ENCODE measurements at places on chromosomes 3 and 15. TPM values are rescaled to one million over a fixed set of nuclear protein-coding genes. Genes with fewer than 3 reads are reported as not detected.
A peak's percentile ranks its signal among the peaks of the same experiment; 100 is the strongest.

KNG1 gene
- not detected for total RNA-seq

IGF1R gene
- 36.3 TPM for total RNA-seq

CCNB2 gene
- total RNA-seq: 0.28 TPM

LRTM1 gene
- total RNA-seq: not detected

- no peaks in the 10 kb centered on the region for H3K27me3 ChIP-seq
- no peak for DNase-seq
- no peak overlapping the region for H3K4me3 ChIP-seq
Measured at GRCh38 chr15:94584833-94585244, 353.5 kb downstream of the MCTP2 start.

DNA sequence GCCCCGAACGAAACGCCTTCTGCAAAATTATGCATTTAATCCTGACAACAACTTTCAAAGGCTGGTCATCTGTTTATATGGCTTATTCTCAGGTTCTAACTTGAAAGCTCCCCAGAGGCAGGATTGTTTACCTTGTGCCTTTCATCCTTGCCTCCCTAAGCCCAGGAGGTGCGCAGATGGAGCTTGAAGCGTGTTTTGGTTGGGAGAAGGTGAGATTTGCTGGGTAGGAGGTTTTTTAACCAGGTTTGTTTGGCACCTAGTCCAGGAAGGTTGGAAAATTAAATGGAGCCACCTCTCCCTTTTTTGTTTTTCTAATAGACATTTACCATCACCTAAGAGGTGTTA is 675 bp downstream of the TSEN2 start:
- H3K36me3 ChIP-seq: no peaks in the 10 kb centered on the region
- peaks cover 11% of the 10 kb centered on the region for H3K4me1 ChIP-seq
- H3K27ac ChIP-seq: peak overlapping the region; percentile 67
- no peak for DNase-seq

DNA sequence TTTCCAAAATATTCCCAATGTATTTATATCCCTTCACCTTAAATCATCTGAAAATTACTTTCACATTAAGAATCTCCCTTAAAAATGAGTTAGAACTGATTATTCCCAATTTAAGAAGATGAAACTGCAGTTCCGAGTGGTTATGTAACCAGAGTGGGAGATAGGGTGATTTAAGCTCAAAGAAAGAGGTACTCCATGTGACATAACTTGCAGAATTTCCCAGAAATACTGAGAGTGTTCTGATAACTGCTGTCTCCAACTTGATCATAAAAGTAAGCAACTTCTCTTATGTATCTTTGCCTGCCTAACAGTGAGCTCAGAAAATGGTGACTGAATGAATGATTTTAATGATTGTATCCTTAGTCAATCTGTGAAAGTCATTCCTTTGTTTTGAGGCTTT is 32.3 kb downstream of the ARRDC4 start:
- H3K36me3 ChIP-seq: no peaks in the 10 kb centered on the region
- peaks cover 13% of the 10 kb centered on the region for H3K4me1 ChIP-seq
- H3K27ac ChIP-seq: peak overlapping the region; percentile 52
- no peak for DNase-seq
- no peaks in the 10 kb centered on the region for H3K27me3 ChIP-seq

- H3K27me3 ChIP-seq: no peaks in the 10 kb centered on the region
- DNase-seq: no peak
- no peaks in the 10 kb centered on the region for H3K4me1 ChIP-seq
- no peak overlapping the region for H3K27ac ChIP-seq
- no peaks in the 10 kb centered on the region for H3K36me3 ChIP-seq
Measured at GRCh38 chr3:156300929-156301840, 180.8 kb downstream of the KCNAB1 start.

DNA sequence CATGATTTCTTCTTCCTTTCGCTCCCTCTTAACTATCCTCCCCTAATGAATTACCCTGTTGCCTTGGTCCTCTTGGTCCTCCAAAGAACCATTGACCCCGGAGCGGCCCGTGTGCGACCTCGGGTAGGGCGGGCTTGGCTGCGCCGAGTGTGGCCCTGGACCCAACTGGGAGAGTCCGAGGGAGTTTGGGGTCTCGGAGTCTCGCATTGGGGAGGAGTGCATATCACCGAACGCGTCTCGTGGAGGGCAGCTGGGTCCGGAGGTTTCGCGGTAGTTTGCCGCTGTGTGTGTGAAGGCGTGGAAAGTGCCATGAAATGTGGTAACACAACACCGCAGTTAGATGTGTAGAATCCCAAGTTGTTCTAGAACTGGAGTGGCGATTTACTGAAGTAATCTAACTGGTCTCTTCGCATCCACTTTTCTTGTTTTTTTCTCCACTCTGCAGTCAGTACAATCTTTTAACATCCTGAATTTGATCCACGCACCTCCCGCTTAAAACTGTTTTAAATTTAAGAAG is 363 bp downstream of the GTF2E1 start:
- H3K27me3 ChIP-seq: no peaks in the 10 kb centered on the region
- peak overlapping the region; percentile 93 for H3K27ac ChIP-seq
- DNase-seq: no peak
- H3K4me3 ChIP-seq: peak overlapping the region; percentile 75

- no peaks in the 10 kb centered on the region for H3K27me3 ChIP-seq
- no peaks in the 10 kb centered on the region for H3K4me1 ChIP-seq
- H3K36me3 ChIP-seq: no peaks in the 10 kb centered on the region
- H3K27ac ChIP-seq: no peak overlapping the region
- DNase-seq: no peak
Measured at GRCh38 chr3:24004171-24004938, 59.3 kb downstream of the NR1D2 start.

GRCh38 chr3:111863942-111864694 is 5.1 kb downstream of the PHLDB2 start:
- H3K36me3 ChIP-seq: no peaks in the 10 kb centered on the region
- H3K27me3 ChIP-seq: no peaks in the 10 kb centered on the region
- peaks cover 34% of the 10 kb centered on the region for H3K4me1 ChIP-seq
- no peak for DNase-seq
- H3K4me3 ChIP-seq: no peak overlapping the region
- no peak overlapping the region for H3K27ac ChIP-seq

DNA sequence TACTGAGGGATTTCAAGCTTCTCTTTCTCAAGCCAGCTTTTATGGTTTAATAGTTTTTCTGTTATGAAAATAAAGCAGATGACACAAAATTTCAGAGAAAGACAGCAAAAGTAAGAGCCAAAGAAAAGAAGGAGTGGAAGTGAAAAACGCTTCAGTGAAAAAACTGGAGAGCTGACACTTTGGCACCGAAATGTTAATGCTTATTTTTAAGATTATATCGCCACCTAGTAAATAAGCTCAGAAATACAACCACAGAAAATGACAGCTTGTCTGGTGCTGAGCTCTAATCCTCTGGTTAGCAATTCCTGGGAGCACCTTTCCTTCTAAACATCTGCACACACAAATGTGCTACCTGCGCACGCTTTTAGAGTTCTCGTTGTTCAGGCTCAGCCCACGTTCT is 101.6 kb downstream of the ZPLD1 start:
- H3K36me3 ChIP-seq: no peaks in the 10 kb centered on the region
- DNase-seq: no peak
- no peak overlapping the region for H3K27ac ChIP-seq
- no peaks in the 10 kb centered on the region for H3K27me3 ChIP-seq

GRCh38 chr15:62068071-62068809 is 1.5 kb downstream of the C2CD4A start:
- no peaks in the 10 kb centered on the region for H3K27me3 ChIP-seq
- H3K4me3 ChIP-seq: peak overlapping the region; percentile 45
- peak overlapping the region; percentile 72 for H3K27ac ChIP-seq
- H3K36me3 ChIP-seq: no peaks in the 10 kb centered on the region
- DNase-seq: peak; percentile 87

DNA sequence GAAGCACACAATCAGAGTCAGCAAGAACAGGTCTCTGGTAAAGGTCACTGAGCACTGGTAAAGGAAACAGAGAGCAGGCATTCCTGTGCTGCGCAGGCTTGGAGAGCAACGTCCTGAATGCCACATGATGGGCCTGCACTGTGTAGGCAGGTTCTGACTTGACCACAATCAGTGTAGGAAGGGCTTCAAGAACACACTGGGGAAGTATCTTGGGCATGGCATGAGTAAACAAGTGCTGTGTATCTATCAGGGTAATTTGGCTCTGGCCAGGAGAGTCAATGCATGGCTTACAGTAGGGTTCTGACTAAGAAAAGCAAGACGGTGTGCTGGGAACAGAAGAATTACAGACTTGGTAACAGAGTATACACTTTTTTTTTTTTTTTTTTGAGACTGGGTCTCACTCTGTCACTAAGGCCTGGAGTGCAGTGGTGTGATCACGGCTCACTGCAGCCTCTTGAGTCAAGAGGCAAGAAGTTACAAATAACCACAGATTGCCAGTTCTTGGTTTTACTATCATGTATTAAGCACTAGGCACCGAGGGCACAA is 30.6 kb downstream of the TBC1D2B start:
- peaks cover 16% of the 10 kb centered on the region for H3K4me1 ChIP-seq
- no peaks in the 10 kb centered on the region for H3K27me3 ChIP-seq
- no peak for DNase-seq
- no peaks in the 10 kb centered on the region for H3K36me3 ChIP-seq

GRCh38 chr3:8519156-8519555 is 17.5 kb downstream of the LMCD1 start:
- no peaks in the 10 kb centered on the region for H3K27me3 ChIP-seq
- H3K27ac ChIP-seq: no peak overlapping the region
- no peak for DNase-seq

DNA sequence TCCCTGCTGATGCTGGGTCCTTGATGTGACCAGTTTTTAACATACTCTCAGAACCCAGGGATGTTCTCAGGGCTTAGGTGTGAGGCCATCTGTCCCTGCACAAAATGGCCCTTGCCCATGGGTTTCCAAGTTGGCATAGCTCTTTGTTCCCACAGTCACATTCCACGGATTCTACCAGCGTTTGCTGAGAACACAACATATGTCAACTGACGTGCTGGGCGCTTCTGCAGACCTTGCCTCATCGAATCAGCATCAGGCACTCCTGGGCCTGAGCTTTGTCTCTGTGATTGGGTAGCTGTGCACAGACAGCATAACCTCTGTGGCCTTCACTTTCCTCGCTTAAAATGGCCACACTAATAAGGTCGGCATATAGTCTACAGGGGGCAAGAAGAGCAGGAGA is 69.0 kb downstream of the MGLL start:
- no peak overlapping the region for H3K27ac ChIP-seq
- H3K4me1 ChIP-seq: peaks cover 4% of the 10 kb centered on the region
- no peak for DNase-seq
- no peaks in the 10 kb centered on the region for H3K27me3 ChIP-seq
- no peaks in the 10 kb centered on the region for H3K36me3 ChIP-seq
- no peak overlapping the region for H3K4me3 ChIP-seq

GRCh38 chr15:60519218-60519617 is 40.3 kb upstream of the ICE2 start:
- H3K4me3 ChIP-seq: no peak overlapping the region
- no peaks in the 10 kb centered on the region for H3K36me3 ChIP-seq
- DNase-seq: no peak
- H3K4me1 ChIP-seq: no peaks in the 10 kb centered on the region
- no peaks in the 10 kb centered on the region for H3K27me3 ChIP-seq
- no peak overlapping the region for H3K27ac ChIP-seq

DNA sequence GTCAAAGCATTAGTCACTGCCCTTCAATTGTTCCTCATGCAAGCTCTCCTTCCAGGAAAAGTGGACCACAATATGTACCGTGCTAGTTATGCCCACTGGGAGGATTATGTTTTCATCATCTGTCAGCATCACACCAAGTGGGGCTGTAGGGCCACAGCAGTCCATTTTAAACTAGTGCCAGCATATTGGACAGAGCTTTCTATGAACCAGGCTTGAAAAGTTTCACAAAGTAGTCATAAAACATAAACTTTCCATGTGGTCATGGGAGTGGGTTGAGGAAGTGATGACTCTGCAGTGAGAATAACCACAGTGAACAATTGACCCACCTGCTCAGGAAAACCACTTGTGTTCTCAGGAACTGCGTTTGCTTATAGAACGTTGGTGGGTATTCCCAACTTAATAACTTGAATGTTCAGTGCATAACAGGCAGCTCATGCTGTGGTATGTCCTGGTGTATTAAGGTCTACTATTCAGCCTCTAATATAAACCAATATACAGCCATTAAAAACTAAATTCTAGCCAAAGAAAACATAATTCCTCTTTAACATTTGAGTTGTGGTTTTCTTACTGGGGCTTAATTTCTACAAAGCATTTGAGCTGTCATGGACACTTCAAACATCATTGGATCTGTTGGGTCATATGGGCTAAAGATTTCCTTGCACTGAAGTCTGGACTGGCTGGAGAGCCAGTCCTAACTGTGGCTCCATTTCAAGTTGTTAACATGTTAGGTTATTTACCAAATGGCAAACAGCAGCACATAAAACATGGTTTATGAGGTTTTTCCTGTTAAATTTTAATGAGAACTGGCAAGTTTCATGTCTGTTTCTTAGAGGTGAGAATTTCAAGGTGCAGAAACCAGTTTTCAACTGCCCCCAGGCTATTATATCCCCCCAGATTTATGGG is 274.1 kb downstream of the OTOL1 start:
- no peaks in the 10 kb centered on the region for H3K36me3 ChIP-seq
- DNase-seq: no peak
- H3K27ac ChIP-seq: no peak overlapping the region
- H3K4me1 ChIP-seq: no peaks in the 10 kb centered on the region
- no peaks in the 10 kb centered on the region for H3K27me3 ChIP-seq
- H3K4me3 ChIP-seq: no peak overlapping the region

DNA sequence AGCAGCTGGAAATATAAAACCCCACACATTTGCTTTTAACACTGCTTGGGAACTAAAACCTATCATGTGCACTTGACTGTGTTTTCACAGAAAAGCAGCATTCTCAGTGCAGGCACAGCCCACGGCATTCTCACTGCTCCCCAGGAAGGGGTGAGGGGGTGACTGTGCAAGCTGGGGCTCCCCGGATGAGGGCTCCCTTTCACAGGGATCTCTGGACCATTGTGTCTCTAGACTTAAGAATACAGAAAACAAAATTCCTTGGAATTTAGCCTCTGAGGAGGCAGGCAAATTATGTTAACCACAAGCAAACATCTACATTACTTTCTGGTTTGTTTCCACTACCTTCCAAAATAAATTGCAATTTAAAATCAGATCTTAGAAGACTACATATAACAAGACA is 100.3 kb downstream of the FSIP1 start:
- H3K27me3 ChIP-seq: no peaks in the 10 kb centered on the region
- no peak overlapping the region for H3K4me3 ChIP-seq

GRCh38 chr3:75193797-75194196 is 470.3 kb upstream of the FRG2C start:
- H3K4me1 ChIP-seq: no peaks in the 10 kb centered on the region
- no peaks in the 10 kb centered on the region for H3K36me3 ChIP-seq
- no peak overlapping the region for H3K4me3 ChIP-seq
- DNase-seq: no peak
- H3K27ac ChIP-seq: no peak overlapping the region

DNA sequence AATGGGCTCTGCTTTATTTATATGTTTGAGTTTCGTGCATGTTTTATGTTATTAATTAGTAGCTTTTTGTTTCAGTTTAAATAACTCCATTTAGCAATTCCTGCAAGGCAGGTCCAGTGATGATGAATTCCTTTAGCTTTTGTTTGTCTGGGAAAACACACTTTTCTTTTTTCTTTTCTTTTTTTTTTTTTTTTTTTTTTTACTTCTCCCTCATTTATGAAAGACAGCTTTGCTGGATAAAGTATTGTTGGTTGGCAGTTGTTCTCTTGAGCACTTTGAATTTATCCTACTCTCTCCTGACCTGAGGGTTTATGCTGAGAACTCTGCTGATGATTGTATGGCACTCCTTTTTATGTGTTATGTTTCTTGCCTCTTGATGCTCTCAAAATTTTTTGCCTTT is 35.7 kb downstream of the TMEM39A start:
- H3K27me3 ChIP-seq: no peaks in the 10 kb centered on the region
- H3K4me1 ChIP-seq: no peaks in the 10 kb centered on the region
- peaks cover 35% of the 10 kb centered on the region for H3K36me3 ChIP-seq

GRCh38 chr15:88497109-88497765 is 29.7 kb downstream of the MRPS11 start:
- DNase-seq: no peak
- no peaks in the 10 kb centered on the region for H3K36me3 ChIP-seq
- no peaks in the 10 kb centered on the region for H3K4me1 ChIP-seq
- H3K27me3 ChIP-seq: no peaks in the 10 kb centered on the region
